C1 segment of cervical spinal cord (tissue), 14 donors: ENCODE measurements at places on chromosomes 4 and X.

DNA sequence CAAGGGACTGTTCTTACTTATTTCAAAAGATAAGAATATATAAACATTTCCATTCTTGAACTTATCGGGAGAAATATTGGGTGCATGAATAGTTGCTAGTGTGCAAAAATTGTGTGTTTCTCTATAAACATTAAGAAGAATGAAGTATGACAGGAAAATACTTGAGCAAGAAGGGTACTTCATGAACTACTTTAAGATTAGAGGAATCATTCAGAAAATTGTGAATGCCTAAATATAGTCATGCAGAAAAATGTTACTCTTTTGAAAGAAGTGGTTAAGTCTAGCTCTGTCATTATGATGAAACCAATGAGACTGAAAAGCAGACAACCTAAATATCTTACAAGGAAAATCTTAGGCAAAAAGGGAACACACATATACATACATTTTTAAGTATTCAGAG lies 207.8 kb upstream of the PCDH18 start:
- DNase-seq, result no peak

GRCh38 chr4:159191989-159192388 lies 89.1 kb downstream of the RAPGEF2 start:
- no peak for DNase-seq

DNA sequence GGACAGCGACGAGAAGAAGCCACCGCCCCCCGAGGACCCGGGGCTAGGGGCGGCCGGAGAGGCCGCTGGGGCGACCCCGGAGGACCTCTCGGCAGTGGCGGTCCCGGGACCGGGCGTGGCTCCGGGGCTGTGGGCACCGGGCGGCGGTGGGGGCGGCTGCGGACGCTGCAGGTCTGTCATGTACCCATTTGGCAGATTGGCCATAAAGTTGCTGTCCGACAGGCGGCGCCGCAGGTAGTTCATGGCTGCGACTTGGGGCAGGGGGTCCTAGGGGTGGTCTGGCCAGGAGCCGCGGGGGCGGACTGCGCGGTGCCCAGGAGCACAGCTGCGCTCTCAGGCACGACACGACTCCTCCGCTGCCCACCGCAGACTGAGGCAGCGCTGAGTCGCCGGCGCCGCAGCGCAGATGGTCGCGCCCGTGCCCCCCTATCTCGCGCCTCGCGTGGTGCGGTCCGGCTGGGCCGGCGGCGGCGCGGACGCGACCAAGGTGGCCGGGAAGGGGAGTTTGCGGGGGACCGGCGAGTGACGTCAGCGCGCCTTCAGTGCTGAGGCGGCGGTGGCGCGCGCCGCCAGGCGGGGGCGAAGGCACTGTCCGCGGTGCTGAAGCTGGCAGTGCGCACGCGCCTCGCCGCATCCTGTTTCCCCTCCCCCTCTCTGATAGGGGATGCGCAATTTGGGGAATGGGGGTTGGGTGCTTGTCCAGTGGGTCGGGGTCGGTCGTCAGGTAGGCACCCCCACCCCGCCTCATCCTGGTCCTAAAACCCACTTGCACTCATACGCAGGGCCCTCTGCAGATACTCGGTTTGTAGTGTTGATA lies at the start of gene SYN1:
SYN1 (minus strand) TSS at position 372 of the 817 bp plus-strand sequence; CDS start at position 243, 129 bp downstream.
- DNase-seq, result peak; percentile 28

- DNase-seq, result peak; percentile 28
Measured at GRCh38 chr4:156971676-156972378, at the start of gene PDGFC. Gene PDGFC, minus strand, starts transcription at chr4:156971799. Its CDS starts 896 bp downstream, at chr4:156970903.

- no peak for DNase-seq
Measured at GRCh38 chrX:153416781-153417450, 5.6 kb downstream of the ZFP92 start.

- no peak for DNase-seq
Measured at GRCh38 chr4:166104623-166105022, 231.6 kb downstream of the TLL1 start.

- DNase-seq, result no peak
Measured at GRCh38 chrX:150753357-150753756, 60.2 kb downstream of the MTMR1 start.

DNA sequence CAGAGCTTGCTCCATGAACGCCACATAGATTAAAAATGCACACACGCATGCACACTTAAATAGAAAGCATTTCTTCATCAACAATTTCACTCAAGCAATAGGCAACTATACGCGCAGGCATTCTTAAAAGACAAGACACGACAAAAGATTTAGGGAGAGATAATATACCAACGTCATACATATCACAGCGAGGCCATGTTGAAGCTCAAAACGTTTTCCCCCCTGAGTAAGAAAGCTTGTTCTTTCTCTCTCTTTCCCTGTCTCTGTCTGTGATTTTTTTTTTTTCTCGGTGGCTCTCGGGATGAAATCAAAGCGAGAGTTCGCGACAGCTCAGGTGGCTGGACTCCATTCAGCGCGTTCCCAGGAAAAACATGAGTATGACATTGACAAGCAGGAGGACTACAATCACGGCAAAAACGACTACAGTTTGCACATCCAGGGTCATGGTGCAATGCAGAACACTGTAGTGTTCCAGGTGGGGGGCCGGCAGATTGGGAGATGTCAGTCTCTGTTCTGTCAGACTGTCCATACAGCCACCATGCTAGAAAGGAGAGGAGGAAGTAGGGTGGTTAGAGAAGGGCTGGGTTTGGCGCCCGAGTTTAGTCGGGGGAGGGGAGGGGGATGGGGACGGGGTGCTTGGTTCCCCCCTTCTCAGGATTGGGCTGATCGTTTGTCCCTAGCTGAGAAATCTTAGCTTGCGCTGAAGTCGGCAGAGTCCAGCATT lies 30.7 kb downstream of the ARHGEF9 start:
- no peak for DNase-seq

DNA sequence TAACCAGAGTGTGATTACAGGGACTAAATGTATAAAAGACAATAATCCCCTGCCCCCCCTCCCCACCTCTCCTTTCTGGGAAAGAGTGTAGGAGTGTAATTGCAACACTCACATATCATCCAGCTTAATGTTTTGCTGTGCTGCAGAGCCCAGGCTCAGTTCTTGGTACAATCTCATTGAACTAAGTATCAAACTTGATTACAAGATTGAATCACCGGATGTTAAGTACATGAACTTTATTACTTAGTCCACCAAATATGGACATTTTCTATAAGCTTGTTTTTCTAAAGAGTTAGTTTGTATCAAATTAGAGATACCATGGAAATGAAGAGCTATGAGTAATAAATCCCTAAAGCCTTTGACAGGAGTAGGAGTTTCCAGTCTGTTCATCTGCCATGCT lies 559.1 kb downstream of the ZNF674 start:
- no peak for DNase-seq

GRCh38 chrX:48948589-48948988 lies 8.8 kb downstream of the OTUD5 start:
- DNase-seq, result no peak

- DNase-seq, result no peak
Measured at GRCh38 chrX:126509923-126510322, 42.7 kb downstream of the DCAF12L1 start.

GRCh38 chrX:104749951-104750610 lies 184.1 kb downstream of the IL1RAPL2 start:
- no peak for DNase-seq

GRCh38 chr4:70778888-70779422 lies 57.2 kb downstream of the RUFY3 start:
- no peak for DNase-seq

GRCh38 chrX:1212532-1212931 lies at the start of gene CRLF2:
Gene CRLF2, minus strand, starts transcription at chrX:1212649. Its CDS starts 15 bp downstream, at chrX:1212634.
- no peak for DNase-seq

GRCh38 chr4:62940229-62940628 lies 1469.0 kb downstream of the TECRL start:
- DNase-seq, result no peak

- DNase-seq, result peak; percentile 47
Measured at GRCh38 chr4:152780267-152780778, 569 bp downstream of the ARFIP1 start.

GRCh38 chr4:14151101-14151500 lies 523.6 kb upstream of the BOD1L1 start:
- no peak for DNase-seq

DNA sequence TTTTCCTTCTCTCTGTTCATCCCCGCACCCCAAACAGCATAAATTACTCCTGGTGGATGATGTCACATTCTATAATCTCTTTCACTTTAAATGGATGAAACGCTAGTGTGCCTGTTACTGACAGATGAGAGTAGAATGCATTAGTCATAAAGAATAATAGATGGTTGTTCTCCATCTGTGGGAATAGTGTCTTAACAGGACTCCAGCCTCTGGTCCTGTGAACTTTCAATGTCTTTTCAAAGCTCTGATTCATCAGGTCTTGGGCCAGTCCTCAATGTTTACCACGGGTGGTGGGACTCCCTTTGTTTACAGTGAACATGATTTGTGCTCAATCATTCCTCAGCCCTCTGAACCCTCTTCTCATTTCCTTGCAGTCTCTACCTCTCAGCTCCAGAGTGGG lies 182.6 kb downstream of the GABRB1 start:
- DNase-seq, result no peak

DNA sequence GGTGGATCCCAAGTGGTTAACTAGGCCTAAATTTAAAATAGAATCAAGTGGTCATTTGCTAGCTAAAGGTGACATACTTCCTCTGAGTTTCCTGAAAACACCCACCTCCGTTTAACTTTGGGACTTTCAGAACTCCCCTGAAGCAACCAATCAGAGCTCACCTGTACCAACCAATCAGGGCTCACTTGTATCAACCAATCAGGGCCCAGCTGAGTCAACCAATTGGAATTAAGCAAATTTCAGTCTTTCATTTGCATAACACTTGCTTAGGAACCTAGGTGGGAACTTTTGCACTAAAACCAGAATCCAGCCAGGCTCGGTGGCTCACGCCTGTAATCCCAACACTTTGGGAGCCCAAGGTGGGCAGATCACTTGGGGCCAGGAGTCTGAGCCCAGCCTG lies 15.9 kb downstream of the GPC4 start:
- DNase-seq, result no peak

DNA sequence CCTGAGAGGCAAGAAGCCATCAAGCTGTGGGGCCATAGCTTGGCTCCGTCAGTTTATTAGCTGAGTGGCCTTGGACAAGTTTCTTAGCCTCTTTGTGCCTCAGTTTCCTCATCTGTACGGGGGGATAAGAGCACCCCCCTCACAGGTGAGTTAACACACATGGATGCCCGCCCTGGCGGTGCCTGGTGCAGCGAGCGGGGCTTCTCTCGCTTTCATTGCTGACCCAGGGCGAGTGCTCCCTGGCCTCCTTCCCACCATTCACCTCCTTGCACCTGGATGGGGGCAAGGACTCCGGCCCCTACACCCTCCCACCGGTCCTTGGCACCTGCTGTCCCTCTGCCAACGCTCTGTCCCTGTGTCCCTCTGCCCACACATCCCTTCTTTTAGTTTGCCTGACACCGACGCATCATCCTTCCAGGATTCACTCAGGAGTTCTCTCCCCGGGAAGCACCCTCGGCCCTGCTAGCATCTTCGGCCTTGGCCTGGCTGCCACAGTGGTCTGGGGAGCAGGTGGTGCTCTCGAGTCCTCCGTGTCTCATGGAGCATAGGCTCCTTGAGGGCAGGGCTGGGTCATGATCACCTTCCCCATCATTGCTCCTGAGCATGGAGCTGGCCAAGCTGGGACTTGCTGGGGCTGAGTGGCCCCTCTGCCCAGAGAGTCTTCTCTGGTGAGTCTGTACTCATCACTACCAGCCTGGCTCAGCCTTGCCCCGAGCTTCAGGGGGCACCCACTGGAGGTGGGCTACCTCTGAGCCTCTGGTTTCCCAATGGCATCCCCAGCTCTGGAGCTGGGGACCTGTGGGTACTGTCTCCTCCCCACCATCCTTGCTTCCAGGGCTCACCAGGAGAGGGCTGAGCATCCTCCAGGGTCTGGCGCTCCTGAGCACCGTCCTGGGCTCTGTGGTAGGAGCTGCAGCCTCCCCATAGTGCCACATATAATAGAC lies 53.8 kb upstream of the SORCS2 start:
- no peak for DNase-seq

DNA sequence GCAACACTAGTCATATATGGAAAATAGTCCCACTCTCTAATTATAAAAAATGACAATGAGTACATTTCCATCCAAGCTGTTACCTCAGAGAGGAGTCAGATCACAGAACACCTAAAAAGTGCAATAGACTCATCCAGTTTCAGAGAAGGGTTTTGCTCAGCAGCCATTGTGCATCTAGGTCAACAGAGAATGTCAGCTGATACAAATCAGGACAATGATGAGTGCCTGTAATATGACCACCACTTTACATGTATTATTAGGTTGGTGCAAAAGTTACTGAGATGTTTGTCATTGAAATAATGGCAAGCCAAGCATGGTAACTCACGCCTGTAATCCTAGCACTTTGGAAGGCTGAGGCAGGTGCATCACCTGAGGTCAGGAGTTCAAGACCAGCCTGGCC lies 164.1 kb upstream of the TTC29 start:
- no peak for DNase-seq

DNA sequence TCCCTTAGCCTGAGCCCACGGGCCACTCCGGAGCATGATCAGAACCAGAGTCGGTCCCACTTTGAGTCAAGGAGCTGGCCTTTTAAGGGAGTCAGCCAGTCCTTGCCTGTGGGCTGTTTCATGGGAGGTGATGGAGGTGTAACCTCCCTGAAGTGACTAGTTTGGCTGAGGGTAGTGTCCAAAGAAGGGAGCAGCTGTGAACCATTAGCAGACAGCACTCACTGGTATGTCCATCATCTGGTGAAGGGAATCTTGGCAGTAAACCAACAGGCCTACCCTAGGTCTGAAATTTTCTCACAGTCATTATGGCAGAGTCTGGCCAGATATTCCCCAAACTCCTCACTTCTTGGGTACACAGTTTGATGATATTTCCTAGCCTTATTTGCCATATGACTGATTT lies 12.3 kb upstream of the REPS2 start:
- no peak for DNase-seq

- DNase-seq, result no peak
Measured at GRCh38 chr4:119113033-119113655, 22.5 kb upstream of the MYOZ2 start.

DNA sequence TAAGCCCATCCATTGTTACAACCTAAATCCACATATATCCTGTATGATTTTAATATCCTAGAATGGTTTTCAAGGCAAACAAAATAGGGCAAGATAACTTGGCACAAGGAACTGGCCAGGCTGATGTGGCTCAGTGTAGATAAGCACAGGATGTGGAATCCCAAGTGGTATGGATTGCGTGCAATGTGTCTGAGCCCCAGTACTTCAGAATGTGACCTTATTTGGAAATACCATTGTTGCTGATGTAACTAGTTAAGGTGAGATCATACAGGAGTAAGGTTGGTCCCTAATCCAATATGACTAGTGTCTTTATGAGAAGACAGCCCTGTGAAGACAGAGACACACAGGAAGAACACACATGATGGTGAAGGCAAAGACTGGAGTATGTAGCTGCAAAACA lies 72.4 kb downstream of the IL21 start:
- DNase-seq, result no peak
